ENCODE measurements at places on chromosomes 2 and 18.

GRCh38 chr18:56823986-56824565 is 172.9 kb downstream of the WDR7 start:
- DNase-seq: no peak

DNA sequence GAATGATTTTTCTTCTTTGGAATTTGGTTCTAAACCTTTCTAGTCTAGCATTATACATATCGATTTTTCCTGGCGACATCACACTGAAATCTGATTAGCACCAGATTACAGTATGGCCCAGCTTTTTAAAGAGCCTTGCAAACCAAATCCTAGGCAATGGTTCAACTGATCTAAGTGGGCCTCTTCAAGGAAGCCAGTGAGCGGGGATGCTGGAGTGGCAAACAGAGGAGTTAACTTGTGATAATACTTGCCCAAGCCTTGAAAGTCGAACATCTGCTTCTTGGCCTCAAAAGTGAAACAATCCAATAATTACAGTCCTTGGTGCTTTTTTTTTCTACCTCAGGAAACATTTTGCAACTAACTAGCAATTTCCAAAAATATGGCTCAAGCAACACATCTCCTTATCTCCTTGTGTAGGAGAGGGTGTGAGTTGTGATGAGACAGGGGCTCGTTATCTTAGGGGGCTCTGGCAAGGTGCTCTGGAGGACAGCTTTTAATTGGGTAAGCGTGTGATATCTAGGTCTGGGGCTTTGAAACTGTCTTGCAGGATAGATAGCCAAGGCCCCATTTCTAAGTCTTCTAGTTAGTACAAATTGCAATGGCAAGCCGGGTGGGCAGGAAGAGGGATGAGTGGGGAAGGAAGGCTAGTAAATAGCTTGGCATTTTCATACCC is 240.2 kb upstream of the CCDC68 start:
- no peak for DNase-seq

- DNase-seq: no peak
Observed at GRCh38 chr18:46732801-46733200, 24.1 kb downstream of the ST8SIA5 start.

DNA sequence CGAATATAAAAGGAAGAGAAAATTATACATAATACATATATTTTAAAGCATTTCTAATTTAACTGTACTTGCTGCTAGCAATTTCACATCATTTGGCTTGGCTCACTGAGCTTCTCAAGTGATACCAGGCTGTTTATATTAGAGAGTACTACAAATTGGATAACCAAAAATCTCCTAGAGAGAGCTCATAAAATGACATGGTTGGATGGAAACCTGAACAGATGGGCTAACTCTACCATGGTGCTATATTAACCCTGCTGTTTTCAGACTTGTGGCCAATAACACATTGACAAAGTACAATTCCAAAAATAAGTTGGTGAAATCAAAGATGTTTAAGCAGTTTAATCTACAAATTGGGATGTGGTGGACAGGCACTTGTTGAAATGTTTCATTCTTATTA is 364.4 kb upstream of the GCFC2 start:
- no peak for DNase-seq

DNA sequence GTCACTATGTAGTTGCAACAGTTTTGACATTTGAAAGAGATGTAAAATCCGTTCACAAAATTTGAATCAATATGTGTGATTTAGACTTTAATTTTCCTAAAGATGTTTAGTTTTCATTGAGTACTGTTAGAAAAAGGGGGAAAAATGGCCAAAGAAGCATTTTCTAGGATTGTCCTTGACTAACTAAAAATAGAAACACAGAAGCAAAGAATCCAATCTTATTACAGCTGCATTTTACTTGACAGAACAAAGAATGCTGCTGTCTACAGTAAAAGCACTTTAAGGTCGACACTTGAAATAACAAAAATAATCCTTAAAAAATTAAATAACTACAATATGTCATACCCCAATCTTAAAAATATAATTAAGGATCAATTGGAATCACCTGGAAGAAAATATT is 48.9 kb downstream of the FRZB start:
- DNase-seq: no peak

GRCh38 chr18:45557287-45557686 is 58.0 kb upstream of the SLC14A2 start:
- DNase-seq: no peak

DNA sequence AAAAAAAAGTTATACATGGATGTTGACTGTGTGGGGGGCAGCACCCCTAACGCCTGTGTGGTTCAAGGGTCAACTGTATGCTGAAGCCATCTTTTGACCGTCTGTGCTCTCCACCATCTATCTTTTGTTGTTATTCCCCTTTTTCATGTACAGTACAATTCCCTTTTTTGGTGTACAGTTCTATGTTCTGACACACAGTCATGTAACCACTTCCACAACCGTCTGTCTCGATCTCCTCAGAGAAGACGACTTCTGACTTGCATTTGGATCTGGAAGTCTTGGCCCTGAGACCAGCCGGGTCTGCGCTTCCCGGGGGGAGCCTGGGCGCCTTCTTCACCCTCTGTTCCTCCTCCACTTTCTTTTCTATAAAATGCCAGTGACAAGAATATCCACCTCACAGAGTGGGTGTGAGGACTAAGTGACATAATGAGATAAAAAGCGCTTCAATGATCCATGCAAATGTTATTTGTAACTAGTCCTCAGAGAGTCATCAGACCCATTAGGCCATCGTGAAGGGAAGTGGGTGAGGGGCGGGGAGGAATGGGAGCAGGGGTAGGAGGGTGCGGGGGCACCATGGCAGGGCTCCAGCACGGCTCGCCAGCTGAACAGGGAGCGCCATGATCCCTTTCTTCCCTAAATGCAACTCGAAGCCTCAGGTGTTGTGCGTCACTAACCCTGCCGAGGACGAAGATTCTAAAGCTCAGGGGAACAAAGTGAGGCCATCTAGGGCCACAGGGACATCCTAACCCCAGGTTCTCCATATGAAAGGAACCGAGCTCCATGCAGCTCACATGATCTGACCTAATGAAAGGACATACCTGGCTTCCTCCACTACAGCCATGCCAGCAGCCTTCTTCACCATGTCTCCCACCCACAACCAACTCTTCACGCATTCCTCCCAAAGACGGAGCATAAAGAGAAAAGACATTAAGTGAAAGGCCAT is 16.6 kb downstream of the ADCY3 start:
- no peak for DNase-seq

DNA sequence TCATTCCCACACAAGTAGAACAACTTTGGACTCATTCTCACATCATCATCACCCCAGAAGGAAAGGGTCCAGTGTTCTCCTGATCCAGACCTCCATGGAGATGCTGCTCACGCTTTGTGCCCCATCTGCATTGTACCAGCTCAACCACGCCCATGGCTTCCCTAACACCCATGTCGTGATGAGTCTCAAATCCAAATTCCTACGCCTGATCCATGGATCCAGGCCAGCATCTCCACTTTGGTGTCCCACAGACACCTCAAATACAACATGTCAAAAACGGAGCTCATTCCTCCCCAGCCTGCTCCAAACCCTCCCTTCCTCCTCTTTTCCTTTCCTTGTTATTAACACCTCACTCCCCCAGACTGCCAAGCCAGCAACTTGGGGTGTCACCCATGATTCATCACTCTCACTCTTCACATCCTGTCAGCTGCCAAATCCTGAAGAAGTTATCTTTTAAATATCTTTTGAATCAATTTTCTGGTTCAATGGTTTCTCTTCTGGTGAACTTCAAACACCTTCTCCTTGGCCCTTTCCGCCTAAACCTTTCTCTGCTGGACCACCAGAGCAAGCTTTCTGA is 30.2 kb upstream of the FAM124B start:
- DNase-seq: peak; percentile 17

DNA sequence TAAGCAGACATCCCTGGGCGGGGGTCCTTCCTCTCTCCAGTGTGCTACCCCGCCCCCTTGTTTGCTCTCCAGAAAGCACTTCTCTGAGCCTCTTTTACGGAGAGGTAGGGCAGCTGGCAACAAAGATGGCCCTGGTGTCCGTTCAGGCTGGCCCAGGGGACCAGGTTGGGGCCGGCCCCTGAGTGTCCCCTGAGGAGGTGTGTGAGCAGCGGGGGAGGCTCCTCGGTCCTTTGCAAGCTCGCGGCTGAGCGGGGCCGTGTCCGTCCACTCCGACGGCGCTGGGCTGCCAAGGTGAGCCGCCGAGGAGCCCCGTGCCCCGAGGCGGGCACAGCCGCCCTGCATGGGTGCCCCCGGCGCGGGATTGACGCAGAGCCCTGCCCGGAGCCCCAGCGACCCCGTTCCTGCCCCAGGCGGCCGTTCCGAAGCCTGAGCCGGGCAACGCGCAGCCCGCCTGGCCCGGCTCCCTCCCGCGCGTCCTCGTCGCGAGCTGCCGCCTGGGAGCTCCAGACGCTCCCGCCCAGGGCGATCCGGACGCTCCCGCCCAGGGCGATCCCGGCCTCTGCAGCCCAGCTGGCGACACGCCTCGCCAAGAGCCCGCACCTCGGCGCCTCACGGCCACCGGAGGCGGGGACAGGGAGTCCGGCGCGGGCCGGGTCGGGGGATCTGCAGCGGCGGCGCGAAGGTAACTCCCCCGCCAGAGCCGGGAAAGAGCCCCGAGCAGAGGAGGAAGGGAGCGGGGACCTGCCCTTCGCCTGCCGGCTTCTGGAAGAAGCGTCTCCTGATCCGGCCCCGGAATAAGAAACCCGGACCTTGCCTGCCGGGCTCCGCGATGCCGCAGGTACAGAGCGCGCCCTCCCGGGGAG is at the start of gene PROKR1:
Gene PROKR1 (plus strand): TSS at position 569 of the 863 bp plus-strand sequence. CDS start 2,243 bp downstream, outside the sequence.
- DNase-seq: peak; percentile 49

DNA sequence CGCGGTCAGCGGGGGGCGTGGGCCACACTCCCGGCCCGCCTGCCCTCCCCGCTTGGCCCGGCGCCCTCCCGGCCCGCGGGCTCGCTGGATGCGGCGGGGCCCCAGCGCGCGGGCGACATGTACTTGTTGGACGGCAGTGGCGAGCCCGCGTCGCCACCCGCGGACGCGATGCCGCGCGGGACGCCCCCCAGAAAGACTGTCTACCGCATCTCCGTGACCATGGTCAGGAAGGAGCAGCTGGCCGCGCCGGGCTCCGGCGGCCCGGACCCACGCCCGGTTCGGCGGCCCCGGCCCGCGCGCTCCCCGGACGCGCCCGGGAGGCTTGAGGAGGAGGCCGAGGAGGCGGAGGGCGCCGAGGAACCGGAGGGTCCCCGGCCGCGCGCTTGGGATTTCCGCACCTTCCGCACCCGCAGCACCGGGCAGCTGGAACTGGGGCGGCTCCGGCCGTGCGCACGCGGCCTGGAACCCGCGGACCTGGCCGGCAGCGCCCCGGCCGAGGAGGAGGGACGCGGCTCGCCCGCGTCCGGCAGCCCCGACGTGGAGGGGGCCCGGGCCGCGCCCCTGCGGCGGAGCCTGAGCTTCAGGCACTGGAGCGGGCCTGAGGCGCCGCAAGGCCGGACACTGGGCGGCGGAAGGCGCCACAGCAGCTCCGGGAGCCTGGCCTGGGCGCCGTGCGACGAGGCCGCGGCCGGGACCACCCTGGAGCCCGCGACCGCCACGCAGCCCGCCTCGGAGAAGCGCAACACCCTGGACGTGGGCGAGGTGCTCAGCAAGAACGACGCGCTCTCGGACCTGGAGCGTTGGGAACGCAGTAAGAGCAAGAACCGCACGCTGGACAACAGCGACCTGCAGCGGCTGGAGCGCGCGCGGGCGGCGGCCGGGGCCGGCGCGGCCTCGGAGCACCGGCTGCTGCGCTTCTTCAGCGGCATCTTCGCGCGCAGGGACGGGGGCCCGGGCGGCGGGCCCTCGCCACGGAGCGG is 176.4 kb downstream of the AGAP1 start:
- peak; percentile 10 for DNase-seq

GRCh38 chr2:48444404-48444803 is 85.5 kb upstream of the STON1 start:
- DNase-seq: no peak

DNA sequence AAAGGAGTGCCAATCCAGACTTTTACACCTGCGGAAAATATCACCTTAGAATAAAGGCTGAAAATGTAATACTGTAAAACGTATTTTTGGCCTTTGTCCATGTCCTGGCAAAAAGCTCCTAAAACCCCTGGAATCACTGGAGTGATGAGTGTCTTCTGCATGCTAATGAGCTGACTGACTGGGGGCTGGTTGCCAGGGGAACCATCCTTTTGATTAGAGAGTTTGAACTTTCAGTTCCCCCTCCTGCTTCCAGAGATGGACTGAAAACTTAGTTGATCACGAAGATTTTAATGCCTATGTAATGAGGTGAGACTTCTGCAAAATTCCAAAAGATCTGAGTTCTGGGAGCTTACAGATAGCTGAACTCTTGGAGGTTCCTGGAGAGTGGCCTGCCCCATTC is 20.5 kb downstream of the PUM2 start:
- no peak for DNase-seq

GRCh38 chr2:61328707-61329251 is 142.1 kb downstream of the USP34 start:
- no peak for DNase-seq

DNA sequence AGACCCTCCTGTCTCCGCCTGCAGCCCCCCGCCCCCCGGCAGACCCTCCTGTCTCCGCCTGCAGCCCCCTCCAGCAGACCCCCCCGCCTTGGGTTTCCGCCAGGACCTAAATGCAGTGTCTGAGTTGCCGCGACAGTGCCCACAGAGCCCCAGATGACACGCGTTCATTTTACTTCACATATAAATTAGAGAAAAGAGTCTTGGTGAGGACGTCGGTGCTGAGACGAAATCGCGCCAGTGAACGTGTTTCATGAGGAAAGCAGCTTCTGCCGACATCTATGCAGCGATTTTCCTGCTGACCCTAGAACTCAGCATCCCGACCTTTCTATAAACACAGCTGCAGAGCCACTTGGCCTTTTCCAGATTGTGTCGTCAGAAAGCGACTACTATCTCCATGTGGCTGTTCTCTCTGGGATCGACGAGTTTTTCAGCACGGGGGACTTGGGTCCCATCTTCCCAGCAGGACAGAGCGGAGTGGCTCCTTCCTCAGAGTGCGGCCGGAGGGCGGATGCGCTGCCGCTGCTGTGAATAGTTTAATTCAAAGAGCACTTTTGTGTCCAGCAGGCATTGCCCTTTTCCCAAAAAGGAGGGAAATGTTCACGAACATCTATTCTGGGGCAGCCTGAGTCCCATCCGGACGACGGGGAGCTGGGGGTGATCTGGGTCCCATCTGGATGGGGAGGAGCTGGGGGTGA is 136.7 kb downstream of the NFATC1 start:
- DNase-seq: no peak

Data from MG63 (cell line).